NCI-H187 treated with DMSO at 0.1 percent for 48 hours (cell line): ENCODE measurements at places on chromosomes 11 and 22.

DNA sequence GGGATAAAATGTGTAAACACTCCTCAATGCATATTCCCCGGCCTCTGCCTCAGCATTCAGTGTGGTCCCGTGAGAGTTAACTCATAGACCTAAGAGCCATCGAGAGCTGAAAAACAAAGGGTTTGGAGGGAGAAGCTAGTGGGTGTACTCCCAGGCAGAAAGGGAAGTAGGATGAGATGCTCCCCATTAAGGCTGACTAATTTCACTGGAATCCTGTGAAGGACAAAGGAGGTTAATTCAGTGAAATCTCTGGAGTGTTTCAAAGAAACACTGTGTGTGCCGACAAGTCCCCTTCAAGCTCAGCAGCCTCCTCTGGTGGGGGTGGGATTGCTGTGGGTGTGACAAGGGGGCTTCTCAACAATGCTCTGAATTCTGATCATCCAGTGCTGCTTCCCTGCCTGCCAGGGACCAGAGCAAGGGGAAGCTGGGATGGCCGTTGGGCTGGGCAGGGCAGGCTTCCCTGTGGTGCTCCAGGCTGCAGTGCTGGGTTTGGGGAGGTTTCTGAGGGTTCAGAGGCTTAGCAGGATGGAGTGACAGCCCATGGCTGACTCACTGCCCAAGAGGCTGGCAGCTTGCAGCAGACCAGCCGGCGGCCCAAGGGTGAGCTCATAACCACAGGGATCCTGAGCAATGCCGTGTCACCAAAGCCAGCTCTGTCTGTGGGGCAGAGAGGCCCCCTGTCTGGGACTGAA, 61.4 kb upstream of the BMAL1 start:
- no peak for DNase-seq

GRCh38 chr22:33036881-33037280, 21.3 kb downstream of the SYN3 start:
- DNase-seq = no peak

DNA sequence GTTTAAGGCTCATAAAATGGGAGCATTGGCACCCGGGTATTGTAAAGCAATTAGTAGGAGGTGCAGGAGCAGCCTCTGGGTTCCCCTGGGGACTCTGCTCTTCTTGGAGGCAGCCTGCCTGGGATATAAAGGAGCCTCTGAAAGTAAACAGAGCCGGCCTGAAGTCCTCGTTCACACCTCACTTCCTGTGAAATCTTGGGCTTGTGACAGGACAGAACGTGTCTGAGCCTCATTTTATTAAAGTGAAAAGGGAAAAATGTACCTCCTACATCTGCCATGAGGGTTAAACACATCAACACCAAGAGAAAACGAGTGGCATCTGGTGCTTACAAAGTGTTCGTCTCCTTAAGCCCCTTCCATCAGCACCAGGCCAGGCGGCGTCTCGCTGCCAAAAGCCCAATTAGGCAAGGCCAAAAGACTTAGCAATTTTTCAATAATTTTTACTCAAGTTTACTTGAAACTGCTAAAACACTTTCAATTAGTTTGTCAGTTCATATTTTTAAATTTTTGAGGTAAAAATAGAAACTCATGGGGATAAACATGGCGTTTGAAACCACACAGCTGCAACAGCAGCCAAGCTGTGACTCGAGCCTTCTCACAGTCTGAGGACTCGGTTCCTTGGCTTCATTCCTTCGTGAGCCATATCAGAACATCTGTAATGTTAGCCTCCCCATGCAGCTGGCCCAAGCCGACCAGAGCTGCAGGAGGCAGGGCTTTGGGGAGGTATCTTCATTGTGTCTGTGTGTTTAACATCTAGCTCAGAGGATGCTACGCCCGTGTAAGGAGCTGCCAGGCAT, 33.6 kb downstream of the MAP6 start:
- DNase-seq = no peak

- no peak for DNase-seq
Measured at GRCh38 chr11:33000181-33000580, 15.5 kb upstream of the DEPDC7 start.

DNA sequence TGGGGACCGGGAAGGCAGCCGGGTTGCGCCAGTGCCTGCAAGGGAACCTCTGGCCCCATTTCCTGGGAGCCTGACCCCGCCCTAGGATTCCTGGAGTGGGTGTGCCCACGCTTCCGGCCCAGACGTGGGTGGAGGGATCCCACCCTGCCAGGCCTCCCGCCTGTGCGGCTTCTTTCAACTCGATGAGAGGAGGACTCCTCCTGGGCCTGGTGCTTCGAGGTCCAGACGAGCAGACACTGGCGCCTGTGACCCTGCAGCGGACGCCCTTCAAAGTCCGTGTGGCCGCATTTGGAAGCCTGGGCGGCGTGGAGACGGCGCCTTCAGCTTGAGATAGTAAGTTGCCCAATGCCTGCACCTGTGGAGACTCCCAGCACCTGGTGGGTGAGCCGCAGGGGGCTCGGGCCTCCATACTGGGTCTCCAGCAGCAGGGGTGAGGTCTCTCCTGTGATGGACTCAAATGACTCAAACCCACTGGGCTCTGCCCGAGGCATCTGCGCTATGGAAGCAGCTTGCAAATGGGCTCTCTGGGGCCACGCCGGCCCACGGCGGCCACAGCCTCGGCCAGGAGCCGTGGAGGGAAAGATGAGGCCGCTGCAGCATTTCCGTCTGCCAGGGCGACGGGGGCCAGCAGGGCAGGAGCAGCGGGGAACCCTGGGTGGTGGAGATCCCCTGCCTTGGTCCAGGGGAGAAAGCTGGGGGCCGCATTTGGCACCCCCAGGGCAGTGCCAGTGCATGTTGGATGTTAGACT, 64.3 kb upstream of the PPARA start:
- no peak for DNase-seq

DNA sequence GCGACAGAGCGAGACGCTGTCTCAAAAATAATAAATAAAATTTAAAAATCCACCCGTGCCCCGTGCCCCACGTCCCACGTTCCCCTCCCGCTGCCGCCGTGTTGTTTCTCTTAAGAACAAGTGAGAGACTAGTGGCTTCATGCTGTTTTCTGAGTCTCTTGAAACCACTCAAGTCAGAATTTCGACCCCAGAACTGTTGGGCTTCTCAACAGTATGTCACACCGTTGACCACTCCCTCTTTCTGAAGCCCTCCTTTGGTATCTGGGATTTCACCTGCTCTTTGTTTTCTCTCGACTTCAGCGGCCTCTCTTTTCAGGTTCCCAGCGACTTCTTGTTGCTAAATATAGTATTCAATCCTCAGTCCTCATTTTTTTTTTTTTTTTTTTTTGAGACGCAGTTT, 974 bp downstream of the PPIL2 start:
- no peak for DNase-seq

DNA sequence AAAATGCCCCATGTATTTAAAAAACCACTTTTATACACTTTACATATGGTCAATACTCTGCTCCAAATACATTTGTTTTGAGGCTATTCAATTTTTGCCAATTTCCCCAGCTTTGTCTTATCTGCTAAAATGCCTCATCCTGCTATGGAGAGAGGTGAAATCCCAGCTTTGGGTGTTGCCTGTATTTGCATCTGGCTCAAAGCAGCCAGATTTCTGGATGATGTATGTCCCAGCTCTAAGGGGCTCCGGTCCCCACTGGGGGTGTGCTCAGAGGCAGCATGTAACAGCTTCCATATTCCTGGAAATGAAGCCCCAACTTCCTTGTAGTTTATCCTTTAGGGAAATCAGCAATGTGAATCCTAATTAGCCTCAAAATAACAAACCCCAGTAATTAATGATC, 59.5 kb downstream of the WT1 start:
- no peak for DNase-seq

- peak; percentile 47 for DNase-seq
Measured at GRCh38 chr11:64317961-64318765, at the start of gene PRDX5. PRDX5 (plus strand) TSS chr11:64318121; CDS start chr11:64318216, 95 bp downstream.

DNA sequence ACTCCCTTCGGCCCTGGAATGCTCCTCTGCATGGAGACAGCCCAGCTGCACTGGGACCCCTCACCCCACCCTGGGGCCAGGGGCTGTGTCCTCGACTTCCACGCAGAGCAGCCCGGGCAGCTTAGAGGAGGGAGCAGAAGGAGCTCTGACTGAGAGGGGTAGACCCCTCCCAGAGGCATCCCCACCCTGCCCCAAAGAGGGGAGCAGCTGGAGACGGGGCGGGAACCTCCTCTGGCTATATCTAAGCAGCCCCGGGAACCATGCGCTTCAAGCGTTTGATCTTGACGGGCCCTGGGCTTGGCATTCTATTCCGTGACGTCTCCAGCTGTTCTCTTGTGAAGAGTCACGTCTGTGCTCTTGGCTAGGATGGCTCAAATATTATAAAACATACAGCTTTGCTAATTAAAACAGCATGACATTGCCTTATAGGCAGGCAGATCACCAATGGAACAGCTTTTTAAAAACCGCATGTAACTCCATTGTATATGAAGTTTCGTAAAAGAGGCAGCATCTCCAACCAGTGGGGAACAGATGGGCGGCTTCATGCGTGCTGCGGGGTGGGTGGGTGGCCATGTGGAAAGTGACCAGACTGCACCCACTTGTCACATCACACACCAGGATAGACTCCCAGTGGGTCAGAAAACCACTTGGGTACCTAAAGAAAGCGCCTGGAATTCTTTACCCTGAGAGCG, 7.7 kb downstream of the KCNQ1 start:
- no peak for DNase-seq

DNA sequence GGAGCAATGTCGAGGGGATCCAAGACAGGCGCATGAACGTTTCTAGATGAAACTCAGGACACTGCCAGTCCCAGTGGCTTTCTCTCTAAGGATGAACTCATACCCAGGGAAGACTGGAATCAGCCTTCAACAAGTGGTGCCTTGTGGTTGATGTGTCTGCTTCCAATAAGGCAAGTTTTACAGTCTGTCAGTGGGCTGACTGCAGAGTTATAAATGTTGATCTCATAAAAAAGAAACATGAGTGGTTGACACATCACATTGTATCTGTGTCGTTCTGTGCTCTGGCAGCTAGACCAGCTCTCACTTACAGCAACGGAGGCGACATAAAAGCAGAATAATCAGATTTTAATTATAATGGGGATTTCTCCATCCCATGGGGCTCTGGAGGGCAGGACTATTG, 96.7 kb downstream of the SNX19 start:
- no peak for DNase-seq

- DNase-seq = no peak
Measured at GRCh38 chr11:8806974-8807373, 104.0 kb upstream of the AKIP1 start.

- DNase-seq = no peak
Measured at GRCh38 chr22:41943661-41944209, 3.2 kb downstream of the CENPM start.

DNA sequence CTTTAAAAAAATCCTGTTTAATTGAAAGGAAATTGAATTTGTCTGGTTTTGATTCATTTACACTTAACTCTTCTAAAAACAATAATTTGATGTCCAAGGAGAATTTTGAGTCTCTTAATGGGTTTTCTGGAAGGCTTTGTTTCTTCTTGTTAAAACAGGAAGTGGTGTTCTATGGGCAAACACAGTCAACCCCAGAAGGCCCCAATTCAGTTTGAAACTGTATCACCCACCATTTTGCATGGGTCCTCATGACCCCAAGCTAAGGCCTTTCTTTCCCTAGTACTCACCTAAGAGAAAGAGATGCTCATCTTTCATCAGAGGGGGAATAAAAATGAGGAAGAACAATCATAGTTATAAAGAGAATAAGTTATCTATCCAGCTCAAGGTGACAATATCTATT, 10.6 kb downstream of the FLI1 start:
- DNase-seq = no peak

DNA sequence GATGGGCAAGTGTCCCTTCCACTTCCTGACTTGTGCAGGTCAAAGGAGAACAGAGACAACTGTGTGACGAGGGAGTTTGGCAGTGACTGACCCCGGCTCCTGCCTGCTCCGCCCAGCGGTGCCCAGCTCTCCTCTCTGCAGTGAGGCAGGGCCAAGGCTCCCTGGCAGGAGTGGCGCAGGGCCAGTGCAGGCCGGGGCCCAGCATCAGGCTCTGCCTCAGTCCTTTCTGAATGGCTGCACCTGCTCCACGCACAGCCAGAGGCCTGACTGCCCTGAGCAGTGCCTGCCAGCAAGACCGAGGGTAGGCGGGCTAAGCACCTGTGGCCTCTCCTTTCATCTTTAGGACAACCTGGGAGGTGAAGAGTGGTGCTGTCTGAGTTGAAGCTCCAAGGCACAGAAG, 54.2 kb downstream of the WT1 start:
- DNase-seq = no peak

DNA sequence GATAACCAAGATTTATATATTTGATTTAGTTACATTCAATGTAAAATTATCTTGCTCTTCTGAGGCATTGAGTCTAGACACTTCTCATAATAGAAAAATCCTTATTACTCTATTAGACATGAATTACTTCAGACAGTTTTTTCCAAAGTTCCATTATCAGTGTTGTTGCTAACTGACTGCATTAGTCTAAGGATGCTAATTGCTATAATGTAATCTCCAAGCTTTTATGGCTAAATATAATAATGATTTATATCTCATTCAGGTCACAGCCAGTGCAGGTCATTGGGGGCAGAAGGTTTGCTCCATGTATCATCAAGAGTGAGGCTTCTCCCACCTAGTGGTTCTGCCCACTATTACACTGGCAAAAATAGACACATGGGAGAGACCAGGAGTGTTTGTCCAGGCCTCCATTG, 377.2 kb upstream of the DDI1 start:
- DNase-seq = no peak

DNA sequence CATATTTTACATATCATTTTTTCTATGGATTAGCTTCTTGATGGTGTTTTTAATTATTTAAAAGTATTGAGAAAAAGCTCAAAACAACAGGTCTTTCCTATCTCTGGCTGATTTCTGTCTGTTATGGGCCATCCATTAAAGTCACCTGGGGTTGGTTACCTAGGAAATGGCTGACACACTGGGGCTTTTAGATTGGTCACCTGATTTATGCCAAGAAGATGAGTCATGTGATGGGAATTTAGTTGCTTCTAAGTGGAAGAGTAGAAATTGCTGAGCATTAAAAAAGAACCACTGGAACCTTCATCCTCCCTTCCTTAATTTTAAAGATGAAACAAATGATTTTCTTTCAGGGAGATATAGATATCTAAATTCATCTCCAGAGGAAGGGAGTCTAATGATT, 48.8 kb upstream of the LARGE1 start:
- no peak for DNase-seq

DNA sequence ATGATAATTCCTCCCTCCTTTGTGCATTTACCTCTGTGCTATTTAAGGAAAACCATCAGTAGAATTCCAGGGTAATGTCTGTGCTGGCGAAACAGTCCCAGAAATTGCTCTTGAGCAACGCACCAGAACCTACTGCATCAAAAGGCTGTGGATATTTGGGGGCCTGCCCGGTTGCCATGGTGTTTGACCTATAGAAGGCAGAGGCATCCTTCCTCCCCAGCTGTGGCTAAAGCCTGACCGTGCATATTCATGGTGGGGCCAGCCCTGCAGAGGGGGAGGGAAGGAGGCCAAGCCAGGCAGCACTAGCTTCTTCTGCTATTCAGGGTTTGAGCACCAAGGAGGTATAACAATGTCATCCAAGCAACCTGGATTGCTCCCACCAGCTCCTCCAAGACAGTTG, 215.0 kb upstream of the E2F8 start:
- DNase-seq = no peak

DNA sequence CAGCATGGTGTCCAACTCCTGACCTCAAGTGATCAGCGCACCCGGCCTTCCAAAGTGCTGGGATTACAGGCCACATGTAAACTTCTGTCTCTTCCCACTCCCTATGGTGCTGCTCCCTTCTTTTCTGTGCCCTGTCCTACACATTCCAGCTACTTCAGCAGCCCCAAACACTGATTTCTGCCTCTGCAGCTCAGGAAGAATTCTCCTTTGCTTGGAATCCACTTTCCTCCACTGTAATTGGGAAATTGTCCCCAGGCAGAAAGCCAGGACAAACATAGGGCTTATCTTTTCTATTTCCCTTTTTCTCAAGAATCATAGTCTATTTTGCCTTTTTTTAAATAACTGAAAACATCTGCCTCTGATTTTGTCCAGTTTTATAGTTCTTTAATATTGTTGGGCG, 21.3 kb upstream of the DRG1 start:
- DNase-seq = no peak
